Hindlimb muscle (tissue), 1 donor: ENCODE measurements at places on chromosomes 16 and 17.

GRCh38 chr17:40060887-40061608, 1.7 kb upstream of the THRA start:
- no peak for DNase-seq

GRCh38 chr16:52453644-52454043, 93.3 kb downstream of the TOX3 start:
- no peak for DNase-seq

- no peak for DNase-seq
These were observed 107.3 kb downstream of the CMIP start for GRCh38 chr16:81551821-81552304.

- DNase-seq: no peak
These were observed 79.4 kb downstream of the CCDC182 start for GRCh38 chr17:57665696-57666095.

GRCh38 chr17:29060475-29060874, 17.5 kb downstream of the PIPOX start:
- DNase-seq: no peak

DNA sequence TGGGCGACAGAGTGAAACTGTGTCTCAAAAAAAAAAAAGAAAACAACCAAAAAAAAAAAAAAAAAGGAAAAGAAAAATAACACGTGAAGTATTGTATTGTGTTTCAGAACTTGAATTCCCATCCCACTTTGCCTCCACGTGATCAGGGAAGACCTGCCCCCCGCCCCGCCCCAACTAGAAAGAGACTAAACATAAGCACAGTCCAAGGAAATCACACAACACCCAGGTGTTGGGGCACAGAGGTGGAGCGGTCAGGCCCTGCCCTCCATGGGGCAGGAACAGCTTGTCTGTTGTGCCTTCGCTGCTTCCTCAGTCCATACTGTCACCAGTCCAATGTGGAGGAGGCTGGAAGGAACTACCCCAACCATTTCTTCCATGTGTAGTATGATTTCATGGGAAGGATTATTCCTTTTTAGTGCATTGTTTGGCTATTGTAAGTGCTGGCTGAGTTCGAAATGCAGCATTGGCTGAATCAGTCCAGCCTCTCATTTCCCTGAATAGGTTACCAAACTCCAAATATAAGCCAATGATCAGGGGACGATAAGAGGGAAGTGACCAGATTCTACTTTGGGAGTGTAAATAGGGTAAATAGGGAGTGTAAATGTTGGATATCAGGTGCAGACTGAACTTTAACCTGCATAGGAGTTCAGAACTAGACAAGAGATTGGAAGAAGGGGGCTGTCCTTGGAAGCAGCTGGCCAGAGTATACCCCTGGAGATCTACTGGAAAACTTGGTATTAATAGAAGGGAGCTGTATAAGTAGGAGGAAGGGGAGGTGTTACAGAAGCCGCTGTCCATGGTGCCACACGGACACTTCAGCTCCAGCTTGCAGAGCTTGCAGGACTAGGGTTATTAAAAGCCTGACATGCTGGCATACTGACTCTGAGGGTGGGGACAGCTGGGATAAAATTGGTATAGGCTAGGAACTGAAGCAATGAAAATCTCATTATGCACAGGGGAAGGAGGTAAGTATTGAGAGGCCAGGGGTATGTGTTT, 50.7 kb downstream of the TANGO6 start:
- DNase-seq: peak; percentile 34

DNA sequence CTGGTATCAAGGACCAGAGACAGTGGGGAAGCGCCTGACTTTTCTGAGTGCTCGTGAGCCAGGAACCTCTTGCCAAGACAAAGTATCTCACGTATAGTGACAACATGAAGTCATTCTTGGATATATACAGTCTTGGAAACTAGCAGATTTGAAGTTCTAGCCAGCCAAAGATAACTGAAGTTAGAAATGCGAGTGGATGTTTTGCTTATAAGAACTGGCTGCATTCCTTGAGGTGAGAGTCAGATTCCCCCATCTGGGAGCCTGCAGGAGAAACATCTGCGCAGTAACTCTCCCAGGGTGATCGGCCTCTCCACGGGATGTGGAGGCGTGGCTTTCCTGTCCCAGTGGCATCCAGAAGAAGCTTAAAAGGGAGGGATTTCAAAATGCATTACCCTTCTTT, 89.8 kb downstream of the SHISA6 start:
- peak; percentile 59 for DNase-seq

DNA sequence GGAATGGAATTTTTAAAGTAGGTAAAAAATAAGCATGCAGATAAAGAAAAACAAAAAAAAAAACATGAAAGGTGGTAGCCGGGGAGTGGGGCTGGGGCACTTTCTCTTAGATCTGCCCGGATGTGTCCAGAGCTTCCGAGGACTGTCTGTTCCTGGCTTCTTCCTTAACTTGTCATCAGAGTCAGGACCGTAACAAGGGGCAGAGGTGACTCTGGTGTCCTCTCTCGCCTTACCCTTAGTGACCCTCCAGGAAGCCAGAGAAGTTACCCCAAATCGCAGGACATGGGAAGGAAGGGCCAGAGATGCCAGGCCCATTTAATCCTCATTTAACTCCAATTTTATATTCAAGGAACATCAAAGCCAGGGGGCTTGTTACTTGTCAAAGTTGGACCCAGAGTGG, 115.5 kb downstream of the ABCC6 start:
- no peak for DNase-seq

- DNase-seq: no peak
These were observed 44.9 kb downstream of the TMEM235 start for GRCh38 chr17:78276098-78276887.
